Lower lobe of right lung (tissue), 2 donors: ENCODE measurements at places on chromosomes 11 and 22.

DNA sequence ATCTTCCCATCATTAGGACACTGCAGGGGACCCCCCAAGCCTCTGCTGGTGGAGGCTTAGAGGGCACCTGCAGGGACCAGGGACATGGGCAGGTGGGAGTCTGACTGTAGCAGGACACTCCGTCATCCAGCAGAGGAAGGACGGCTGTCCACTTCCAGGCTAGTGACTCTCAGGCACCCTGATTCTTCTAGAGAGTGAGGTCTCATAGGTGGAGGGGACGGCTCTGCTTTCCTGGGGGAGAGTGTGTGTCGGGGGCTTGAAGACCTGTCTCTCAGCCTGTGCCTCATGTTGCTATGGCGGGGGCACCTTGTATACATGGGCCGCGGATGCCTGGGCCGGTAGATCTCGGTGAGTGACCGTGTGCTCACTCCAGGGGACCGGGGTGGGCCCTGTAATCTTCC lies 1116.6 kb downstream of the BRD1 start:
- no peaks in the 10 kb centered on the region for H3K4me1 ChIP-seq
- no peak overlapping the region for H3K27ac ChIP-seq
- H3K36me3 ChIP-seq = no peaks in the 10 kb centered on the region
- H3K27me3 ChIP-seq = no peaks in the 10 kb centered on the region

DNA sequence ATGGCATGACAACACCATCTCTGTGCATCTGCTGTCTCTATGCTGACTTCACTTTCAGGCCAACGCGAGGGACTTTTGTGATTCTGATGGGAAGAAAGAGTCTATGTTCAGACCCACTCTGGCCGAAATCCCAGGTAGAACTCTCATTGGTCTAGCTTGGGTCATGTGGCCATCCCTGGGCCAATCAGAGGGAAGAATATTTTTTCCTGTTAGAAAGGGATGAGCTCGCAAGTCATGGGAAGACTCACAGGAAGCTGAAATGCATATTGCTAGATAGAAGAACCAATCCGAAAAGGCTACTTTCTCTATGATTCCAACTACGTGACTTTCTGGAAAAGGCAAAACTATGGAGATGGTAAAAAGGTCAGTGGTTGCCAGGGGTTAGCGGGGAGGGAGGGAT lies 56.0 kb upstream of the LINC01488 start:
- H3K27ac ChIP-seq = no peak overlapping the region
- no peak overlapping the region for H3K4me3 ChIP-seq
- peaks cover 12% of the 10 kb centered on the region for H3K4me1 ChIP-seq

GRCh38 chr11:42555190-42555589 lies 756.6 kb upstream of the API5 start:
- no peaks in the 10 kb centered on the region for H3K4me1 ChIP-seq
- H3K4me3 ChIP-seq = no peak overlapping the region
- H3K27me3 ChIP-seq = no peaks in the 10 kb centered on the region
- no peaks in the 10 kb centered on the region for H3K36me3 ChIP-seq

DNA sequence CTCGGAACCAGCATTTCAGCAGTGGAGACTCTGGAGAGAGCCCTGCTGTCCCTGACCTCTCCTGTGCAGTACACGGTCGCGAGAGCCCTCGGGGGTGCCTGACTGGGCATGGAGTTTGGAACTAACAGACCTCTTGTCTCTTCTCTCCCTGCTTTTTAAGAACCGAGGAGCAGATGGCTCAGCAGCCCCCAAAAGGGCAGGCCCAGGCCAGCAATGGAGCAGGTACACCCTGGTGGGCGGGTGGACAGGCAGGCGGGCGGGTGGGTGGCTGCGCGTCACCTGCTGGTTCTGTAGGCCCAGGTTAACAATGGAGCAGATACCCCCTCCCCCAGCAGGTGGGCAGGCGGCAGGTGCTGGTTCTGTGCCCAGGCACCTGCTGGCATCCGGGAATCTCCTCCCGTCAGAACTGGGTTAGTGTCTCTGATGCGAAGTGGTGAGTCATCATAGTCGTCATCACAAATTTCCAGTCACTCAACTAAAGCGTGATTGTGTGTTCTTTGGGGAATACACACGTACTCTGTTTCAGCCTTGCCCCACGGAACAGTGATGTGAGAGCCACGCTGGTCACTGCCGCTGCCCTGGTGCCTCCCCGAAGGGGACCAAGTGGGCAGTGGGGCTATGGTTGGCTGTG lies 41.1 kb downstream of the GRAMD4 start:
- no peak overlapping the region for H3K27ac ChIP-seq
- no peaks in the 10 kb centered on the region for H3K4me1 ChIP-seq
- H3K4me3 ChIP-seq = no peak overlapping the region
- no peaks in the 10 kb centered on the region for H3K27me3 ChIP-seq

DNA sequence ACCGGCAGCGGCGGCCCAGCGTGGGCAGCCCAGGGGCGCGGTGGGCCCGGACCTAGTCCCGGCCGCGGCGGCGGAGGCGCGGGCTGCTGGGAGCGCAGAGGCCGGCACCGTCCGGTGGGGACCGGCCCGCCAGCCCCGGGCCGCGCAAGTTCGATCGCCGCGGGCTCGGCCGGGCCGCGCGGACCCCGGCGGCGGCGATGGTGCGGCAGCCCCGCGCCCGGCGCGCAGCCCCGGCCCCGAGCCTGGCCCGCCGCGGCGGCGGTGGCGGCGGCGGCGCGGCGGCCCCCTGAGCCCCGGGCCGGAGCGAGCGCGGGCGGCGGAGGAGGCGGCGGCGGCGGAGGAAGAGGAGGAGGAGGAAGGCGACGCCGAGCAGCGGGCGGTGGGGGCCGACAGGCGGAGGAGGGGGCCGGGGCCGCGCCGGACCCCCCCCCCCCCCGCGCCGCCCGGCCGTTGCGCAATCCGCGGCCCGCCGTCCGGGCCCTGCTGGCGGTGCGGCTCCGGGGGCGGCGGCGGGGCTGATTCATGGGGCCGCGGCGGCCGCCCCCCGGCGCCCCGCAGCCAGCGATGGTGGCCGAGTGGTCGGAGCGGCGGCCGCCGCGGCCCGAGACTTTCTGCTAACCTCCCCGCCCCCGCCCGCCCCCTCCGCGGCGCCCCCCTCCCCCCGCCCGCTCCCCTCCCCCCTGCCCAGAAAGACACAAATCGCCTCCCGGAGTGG lies 1251.9 kb downstream of the BRD1 start:
- DNase-seq = peak; percentile 16
- H3K27me3 ChIP-seq = peaks cover 46% of the 10 kb centered on the region
- no peak overlapping the region for H3K27ac ChIP-seq
- no peaks in the 10 kb centered on the region for H3K36me3 ChIP-seq

DNA sequence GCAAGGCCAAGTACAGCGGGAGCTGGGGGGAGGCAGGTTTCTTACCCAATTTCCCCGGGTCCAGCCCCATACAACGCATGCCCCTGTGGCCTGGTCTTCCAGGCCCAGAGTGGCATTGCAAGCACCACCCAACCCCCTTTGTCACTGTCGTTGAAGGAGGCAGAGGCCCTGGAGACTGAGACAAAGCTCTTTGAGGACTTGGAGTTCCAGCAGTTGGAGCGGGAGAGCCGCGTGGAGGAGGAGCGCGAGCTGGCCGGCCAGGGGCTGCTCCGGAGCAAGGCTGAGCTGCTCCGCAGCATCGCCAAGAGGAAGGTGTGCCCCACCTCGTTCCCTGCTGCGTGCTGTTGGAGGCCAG lies 27.8 kb downstream of the PHLDB1 start:
- no peaks in the 10 kb centered on the region for H3K27me3 ChIP-seq
- H3K27ac ChIP-seq = peak overlapping the region; percentile 76
- DNase-seq = no peak
- peaks cover 50% of the 10 kb centered on the region for H3K4me1 ChIP-seq
- H3K36me3 ChIP-seq = peaks cover 69% of the 10 kb centered on the region
- H3K4me3 ChIP-seq = peak overlapping the region; percentile 34

- H3K36me3 ChIP-seq = no peaks in the 10 kb centered on the region
- no peak for DNase-seq
- H3K27me3 ChIP-seq = no peaks in the 10 kb centered on the region
- H3K4me3 ChIP-seq = no peak overlapping the region
- H3K4me1 ChIP-seq = no peaks in the 10 kb centered on the region
These were observed 183.5 kb downstream of the KIRREL3 start for GRCh38 chr11:126817096-126817495.

- peaks cover 36% of the 10 kb centered on the region for H3K4me1 ChIP-seq
- no peak for DNase-seq
- no peaks in the 10 kb centered on the region for H3K27me3 ChIP-seq
- no peaks in the 10 kb centered on the region for H3K36me3 ChIP-seq
These were observed 121.9 kb upstream of the MTMR2 start for GRCh38 chr11:96045622-96046456.

DNA sequence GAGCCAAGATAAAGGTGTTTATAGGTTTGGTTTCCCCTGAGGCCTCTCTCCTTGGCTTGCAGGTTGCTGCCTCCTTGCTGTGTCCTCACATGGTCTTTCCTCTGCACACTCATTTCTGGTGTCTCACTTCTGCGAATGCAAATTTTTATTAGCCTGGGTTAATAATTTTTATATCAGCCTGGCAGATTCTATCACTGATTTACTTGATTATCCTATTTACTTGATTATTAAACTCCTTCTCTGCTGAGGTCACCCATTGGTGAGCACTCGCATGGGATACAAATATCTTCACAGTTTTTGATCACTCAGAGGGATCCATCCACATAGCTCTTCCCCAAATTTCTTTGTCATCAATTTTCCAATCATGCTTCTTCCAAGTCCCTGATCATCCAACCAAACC lies 90.9 kb upstream of the IGLL5 start:
- H3K4me3 ChIP-seq = no peak overlapping the region
- H3K36me3 ChIP-seq = no peaks in the 10 kb centered on the region
- no peak for DNase-seq
- H3K27ac ChIP-seq = no peak overlapping the region
- H3K4me1 ChIP-seq = no peaks in the 10 kb centered on the region
- peaks cover 5% of the 10 kb centered on the region for H3K27me3 ChIP-seq

GRCh38 chr11:67238894-67239782 lies 27.1 kb upstream of the GRK2 start:
- H3K36me3 ChIP-seq = peaks cover 38% of the 10 kb centered on the region
- no peaks in the 10 kb centered on the region for H3K27me3 ChIP-seq
- DNase-seq = no peak
- peak overlapping the region; percentile 94 for H3K27ac ChIP-seq
- peak overlapping the region; percentile 73 for H3K4me3 ChIP-seq

- H3K4me1 ChIP-seq = no peaks in the 10 kb centered on the region
- H3K27me3 ChIP-seq = no peaks in the 10 kb centered on the region
- no peak for DNase-seq
- H3K36me3 ChIP-seq = no peaks in the 10 kb centered on the region
- H3K27ac ChIP-seq = no peak overlapping the region
These were observed 9.0 kb downstream of the OR6M1 start for GRCh38 chr11:123797114-123797513.

DNA sequence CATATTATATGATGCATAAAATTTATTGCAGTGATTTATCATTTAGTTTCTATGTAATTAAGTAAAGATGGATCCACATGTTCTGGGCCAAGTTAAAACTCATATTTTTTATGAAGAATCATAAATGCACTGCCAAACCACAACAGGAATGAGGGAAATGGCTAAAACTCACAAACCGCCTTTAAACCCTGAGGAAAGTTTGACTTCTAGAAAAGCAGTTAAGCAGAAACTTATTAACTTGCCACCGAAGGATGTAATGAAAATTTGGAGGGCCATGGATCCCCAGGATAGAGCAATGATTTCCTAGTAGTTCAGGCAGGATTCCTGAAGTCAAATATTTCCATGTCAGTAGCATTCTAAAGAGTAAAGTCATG lies 218.3 kb upstream of the CTSC start:
- no peaks in the 10 kb centered on the region for H3K27me3 ChIP-seq
- H3K27ac ChIP-seq = no peak overlapping the region
- H3K36me3 ChIP-seq = no peaks in the 10 kb centered on the region

DNA sequence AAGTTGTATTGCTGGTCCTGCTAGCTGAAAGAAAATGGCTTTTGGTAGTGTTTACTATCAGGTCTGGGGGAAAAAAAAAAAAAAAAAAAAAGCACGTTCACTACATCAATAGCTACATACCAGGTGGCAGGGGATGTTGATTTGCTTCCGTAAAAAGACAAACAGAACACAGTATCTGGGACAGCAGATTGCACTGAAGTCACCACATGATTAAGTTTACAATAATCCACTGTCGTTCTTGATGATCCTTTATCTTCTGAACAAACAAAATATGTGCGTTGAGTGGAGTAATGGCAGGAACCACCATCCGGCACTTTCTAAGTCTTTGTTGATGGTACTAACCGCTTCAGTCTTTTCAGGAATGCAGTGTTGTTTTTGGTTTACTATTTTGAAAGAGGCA lies 48.7 kb downstream of the DDX6 start:
- no peaks in the 10 kb centered on the region for H3K27me3 ChIP-seq
- H3K4me3 ChIP-seq = no peak overlapping the region
- no peak overlapping the region for H3K27ac ChIP-seq
- no peaks in the 10 kb centered on the region for H3K4me1 ChIP-seq
- H3K36me3 ChIP-seq = peaks cover under 1% of the 10 kb centered on the region

DNA sequence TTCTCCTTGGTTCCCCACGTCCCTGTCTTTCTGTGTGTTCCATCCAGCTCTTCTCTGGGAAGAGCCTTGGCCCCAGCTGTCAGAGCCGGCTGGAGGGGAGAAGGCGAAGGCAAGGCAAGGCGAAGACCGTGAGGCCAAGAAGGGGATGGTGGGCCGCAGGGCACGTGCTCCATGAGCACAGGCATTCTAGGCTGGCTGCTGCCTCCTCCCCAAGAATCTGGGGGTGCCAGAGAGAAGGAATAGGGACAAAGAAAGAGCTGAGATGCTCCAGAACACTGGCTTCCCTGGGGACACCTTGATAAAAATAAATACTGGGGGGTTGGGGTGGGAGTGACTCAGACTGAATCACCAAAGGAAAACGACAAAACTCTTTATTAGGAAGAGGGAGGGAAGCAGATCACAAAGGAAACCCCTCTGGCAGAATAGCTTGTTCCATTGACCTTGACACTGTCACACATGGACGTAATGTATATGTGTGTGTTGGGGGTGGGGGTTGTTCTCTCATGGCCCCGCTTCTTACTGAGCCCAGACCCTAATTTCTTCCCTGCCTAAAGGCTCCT lies 52.5 kb downstream of the NECTIN1 start:
- H3K36me3 ChIP-seq = no peaks in the 10 kb centered on the region
- peaks cover 19% of the 10 kb centered on the region for H3K4me1 ChIP-seq
- DNase-seq = no peak
- no peaks in the 10 kb centered on the region for H3K27me3 ChIP-seq

GRCh38 chr11:129973068-129973467 lies 29.6 kb downstream of the PRDM10 start:
- no peak for DNase-seq
- H3K4me3 ChIP-seq = no peak overlapping the region
- peaks cover 6% of the 10 kb centered on the region for H3K4me1 ChIP-seq
- H3K27ac ChIP-seq = no peak overlapping the region
- no peaks in the 10 kb centered on the region for H3K27me3 ChIP-seq

DNA sequence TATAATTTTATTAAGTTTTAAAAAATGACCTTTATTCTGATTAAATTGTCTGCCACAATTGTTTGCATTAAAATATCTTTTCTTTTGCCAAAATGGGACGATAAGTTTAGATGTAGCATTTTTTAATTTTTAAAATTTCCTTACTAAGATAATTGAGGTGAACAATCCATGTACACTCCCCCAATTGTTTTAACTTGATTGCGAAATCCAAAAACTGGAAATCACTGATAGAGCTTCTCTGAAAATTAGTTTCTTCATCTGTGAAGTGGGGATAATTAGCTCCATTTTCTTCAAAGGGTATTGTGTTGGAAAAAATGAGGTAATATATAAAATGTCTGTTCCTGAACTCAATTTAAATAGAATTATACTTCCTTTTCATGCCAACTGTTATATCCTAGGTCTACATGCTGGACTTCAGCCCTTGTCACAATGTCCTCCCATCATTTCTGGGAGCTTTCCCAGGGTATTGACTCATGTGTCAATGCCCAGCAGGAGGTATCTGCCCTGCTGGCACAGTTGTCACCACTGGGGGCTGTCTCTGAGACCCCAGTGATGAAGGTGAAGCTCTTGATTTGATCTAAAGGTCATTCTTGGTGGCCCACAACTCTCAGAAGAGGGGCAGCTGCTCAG lies 28.7 kb upstream of the NAV2 start:
- no peak overlapping the region for H3K4me3 ChIP-seq
- H3K27me3 ChIP-seq = no peaks in the 10 kb centered on the region
